Kasumi-1 (cell line): ENCODE measurements at places on chromosomes 1 and 21.
A peak's percentile ranks its signal among the peaks of the same experiment; 100 is the strongest.

DNA sequence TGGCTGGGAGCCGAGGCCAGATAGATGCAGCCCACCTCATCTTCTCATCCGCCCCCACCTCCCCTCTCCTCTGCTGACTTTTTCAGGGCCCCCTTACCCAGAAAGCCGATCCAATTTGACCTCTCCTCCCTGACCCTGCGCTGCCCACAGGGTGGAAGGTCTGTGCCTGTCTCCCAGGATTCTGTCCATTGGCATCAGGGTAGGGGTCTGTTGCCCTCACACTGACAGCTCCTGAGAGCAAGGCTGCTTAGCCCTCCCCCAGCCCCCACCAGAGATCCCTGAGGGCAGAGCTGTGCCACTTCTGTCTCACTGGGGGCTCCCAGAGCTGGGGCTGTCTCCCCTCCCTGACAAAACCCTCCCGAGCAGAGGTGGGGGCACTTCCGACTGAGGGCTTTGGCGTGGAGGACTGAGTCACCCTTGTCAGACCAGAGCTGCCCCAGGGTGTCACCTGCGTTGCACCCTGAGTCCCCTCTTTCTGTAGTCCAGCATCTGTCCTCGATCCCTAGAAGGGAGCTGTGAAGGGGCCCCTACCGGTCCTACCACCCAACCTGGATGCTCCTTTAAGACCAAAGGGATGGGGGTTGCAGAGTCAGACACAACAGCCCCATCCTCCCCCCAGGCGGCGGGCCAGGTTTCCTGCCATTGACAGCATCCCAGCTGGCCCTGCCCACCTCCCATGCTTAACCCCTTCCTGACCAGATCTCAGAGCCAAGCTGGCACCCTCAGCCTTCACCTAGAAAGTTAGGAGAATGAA is 2.4 kb upstream of the FAM110D start:
- DNase-seq, result peak; percentile 14

GRCh38 chr1:66405061-66405460 is 128.9 kb upstream of the SGIP1 start:
- DNase-seq, result no peak

DNA sequence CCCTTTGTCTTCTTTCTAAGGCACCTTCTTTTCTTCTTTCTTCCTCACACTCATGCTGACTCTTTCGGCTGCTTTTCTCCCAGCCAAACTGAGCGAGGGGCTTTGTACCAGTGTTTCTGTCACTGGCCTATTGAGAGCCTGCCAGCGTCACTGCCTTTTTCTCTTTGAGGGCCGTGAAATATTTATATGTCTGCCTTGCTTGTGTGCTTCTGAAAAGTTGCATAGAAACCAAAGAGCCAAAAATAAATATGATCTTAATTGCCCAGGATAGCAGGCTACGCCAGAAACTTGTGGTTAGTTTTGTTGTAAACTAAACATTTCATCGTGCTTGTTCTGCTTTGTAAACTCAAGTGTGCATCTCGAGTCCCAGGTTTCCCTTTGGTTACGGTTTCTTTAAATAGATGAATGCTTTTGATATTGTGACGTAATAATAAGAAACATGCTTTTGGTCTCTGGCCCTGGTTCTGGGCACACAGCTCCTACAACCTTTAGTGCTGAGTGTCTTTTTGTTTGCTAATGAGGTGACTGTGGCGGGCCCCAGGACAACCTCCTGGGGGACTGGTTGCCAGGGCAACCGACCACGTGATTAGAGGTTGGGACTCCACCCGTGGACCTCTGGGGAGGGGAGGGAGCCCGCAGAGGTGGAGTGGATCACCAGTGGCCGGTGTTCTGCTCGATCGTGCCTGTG is 10.8 kb downstream of the SLC37A1 start:
- DNase-seq, result no peak

- no peak for DNase-seq
Measured at GRCh38 chr1:94236630-94237290, 624 bp downstream of the ARHGAP29 start.

DNA sequence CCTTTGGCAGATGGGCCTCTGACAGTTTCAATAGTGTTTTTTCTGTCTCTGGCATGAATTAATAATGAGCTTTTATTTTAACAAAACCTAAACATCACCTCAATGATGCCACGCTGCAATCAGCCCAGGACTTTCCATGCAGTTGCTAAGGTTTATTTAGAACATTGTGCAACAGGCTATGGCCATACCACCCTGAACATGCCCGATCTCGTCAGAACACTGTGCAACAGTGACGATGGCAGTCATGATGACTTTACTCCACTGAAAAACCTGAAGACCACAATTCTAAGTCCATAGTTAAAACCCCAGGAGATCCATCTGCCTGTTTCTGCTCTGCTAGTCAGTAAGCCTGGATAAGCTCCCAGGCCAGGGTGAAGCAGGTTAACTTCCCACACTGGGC is 310.0 kb downstream of the PBX1 start:
- DNase-seq, result no peak

DNA sequence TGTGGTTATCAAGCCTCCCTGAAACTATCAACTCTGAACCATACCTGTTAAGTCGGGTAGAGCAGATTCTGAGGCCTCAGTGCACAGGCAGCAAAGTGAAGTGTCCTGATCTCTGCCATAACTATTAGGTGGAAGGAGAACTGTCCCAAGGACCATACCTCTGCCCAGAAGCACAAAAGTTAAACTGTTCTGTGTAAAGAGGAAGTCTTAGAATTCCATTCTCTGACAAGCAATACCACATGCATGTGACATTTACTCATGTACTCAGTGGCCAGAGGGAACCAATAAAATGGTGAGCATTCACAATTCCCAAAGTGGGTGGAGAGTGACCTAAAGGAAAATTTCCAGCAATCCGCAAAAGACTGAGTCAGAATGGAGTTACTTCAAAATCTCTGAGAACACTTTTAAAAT is 61.0 kb downstream of the TOR3A start:
- DNase-seq, result peak; percentile 67

- no peak for DNase-seq
Measured at GRCh38 chr21:42698733-42699132, 45.3 kb downstream of the PDE9A start.

DNA sequence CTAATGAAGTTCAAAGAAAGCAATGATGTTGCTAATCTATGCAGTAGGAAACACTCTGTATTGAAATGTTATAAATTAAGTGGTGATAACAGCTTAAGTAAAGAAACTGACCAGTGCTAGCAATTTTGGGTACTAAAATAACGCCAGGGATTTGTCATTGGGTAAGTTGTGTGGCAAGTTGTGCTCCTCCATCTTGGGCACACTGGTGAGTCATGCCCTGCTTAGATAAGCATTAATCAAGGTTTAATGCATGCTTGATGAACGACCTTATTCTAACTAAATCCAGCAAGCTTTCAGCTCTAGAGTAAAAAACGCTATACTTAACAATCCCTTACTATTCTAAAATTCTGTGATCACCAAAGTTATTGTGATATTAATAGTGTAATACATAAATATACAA is 25.2 kb downstream of the VAMP4 start:
- DNase-seq, result no peak

- DNase-seq, result no peak
Measured at GRCh38 chr1:58211869-58212268, 334.7 kb downstream of the OMA1 start.

DNA sequence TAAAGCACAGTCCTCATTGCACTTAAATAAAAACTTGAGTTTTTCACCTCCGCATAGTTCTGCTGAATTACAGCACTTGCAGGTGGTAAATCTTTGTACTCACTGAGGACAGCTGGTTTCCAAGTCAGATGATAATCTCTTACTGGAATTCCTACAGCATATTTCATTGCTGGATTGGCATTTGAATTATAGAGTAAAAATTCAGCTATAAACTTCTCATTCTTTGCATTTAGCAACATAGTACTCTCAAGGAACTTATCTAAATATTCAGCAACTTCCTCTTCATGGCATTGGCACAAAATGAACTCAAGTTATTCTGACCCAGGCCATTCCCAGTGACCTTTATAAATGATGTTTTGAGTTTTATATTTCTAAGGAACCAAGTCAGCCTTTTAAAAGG is 23.4 kb downstream of the GORAB start:
- DNase-seq, result no peak

- DNase-seq, result no peak
Measured at GRCh38 chr21:37842163-37842919, 73.9 kb downstream of the KCNJ6 start.

DNA sequence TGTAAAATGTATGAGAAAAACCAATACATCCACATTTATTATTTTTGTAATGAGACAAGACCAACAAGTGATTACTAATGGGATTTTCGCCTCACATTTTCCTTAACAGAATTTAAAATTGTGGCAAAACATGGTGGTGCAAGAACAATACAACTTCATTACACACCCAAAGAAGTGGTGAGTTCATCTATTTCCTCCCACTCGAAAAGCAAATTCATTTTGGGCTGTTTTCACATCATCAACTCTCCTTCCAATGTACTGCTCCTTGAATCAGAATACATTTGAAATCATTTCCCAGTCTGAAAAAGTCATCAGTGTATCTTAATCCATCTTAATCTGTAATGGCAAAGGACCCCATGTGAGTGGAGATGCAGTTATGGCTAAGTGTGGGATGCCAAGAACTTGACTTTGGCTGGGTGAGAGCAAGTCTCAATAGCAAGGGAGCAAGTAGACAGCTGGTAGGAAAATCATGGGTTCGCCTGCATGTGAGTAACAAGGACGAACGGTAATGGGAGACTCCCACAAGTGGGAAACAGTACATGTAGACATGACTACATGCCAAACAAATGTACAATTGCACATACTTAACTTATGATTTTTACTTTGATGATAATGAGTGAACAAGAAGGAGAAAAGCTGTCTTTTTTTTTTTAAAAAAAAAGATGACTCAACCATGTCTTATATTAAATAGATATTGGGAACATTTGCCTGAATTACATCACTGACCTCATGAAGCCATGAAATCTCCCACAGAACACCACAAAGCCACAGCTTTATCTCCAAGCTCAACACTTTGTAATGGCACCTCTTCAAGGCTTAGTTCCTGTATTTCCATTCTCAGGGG is 46.0 kb downstream of the RUNX1 start:
- DNase-seq, result peak; percentile 24

DNA sequence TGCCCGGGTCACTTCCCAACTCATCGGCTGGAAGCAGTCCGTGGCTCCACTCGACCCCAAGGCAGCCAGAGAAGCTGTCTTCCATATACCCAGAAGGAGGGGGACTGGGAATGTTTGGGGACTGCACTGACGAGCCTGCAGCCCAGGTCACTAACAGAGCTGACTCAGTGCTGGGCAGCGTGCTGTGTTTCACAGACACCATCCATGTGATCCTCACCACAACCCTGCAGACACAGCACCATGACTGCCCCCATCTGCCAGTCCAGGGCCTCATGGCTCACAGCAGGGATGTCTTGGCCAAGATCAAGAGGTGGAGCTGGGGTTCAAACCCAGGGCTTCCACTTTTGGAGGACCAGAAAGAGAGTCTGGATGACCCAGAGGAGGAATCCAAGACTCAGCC is 67.9 kb downstream of the KLHDC7A start:
- DNase-seq, result no peak

DNA sequence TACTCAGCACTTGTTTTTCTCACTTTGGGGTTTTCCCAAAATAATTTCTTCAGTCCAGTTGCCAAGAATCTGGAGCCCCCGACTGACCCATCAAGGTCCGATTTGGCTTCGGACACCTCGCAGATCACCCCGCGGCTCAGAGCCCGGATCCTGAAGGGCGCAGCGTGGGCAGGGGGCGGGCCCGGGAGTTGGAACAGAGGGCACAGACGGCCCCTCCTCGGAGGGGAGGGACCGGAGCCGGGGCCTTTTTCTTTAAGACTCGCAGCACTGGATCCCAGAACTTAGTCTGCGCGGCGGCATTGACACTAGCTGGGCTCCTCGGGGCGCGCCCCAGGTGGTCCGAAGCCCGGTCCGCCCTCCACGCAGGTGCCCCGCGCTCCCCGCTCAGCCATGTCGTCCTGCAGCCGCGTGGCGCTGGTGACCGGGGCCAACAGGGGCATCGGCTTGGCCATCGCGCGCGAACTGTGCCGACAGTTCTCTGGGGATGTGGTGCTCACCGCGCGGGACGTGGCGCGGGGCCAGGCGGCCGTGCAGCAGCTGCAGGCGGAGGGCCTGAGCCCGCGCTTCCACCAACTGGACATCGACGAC is at the start of gene CBR3:
CBR3 (plus strand) TSS at position 277 of the 588 bp plus-strand sequence; CDS start at position 391, 114 bp downstream.
- no peak for DNase-seq

GRCh38 chr1:157310401-157310800 is 172.2 kb upstream of the ETV3 start:
- no peak for DNase-seq

DNA sequence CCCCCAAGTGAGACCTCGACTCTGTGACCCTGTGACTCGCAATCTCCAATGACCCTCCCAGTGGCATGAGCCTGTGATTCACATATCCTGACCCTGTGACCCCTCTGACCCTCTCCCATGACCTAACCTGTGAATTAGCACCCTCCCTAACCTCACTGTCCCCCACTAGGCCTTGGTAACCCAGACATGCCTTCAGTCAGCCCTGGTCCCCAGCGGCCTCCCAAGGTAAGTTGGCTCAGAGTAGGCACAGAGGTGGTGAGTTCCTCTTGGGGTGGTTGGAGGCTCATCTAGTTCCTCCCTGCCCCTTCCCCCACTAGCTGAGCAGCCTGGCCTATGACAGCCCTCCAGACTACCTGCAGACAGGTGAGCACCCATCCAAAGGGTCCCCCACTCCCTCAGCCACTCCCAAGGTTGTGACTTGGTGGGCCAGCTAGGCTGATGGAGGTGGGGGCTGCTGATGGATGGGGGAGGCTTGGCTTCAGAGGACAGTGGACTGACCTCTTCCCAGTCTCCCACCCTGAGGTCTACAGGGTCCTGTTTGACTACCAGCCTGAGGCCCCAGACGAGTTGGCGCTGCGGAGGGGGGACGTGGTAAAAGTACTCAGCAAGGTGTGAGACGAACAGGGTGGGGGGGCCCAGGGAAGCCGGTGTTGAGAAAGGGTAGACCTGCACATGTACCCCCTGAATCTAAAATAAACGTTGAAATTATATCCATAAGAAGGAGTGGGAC is 1.6 kb downstream of the SH3D21 start:
- no peak for DNase-seq

GRCh38 chr1:152162792-152163463 is 3.9 kb upstream of the RPTN start:
- no peak for DNase-seq

- no peak for DNase-seq
Measured at GRCh38 chr1:110602466-110602865, 3.7 kb downstream of the KCNA2 start.

DNA sequence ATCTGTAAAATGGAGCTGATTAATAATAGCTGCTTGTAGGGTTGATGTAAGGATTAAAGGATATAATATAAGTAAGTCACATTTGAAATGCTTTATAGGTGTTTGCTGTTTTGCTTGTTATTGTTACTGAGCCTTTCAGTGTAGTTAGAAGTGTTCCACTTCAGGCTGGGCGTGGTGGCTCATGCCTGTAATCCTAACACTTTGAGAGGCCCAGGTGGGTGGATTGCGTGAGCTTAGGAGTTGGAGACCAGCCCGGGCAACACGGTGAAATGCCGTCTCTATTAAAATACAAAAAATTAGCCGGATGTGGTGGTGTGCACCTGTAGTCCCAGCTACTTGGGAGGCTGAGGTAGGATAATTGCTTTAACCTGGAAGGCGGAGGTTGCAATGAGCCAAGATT is 12.2 kb downstream of the TRNAU1AP start:
- no peak for DNase-seq

GRCh38 chr1:53503433-53504217 is 44.4 kb downstream of the DMRTB1 start:
- DNase-seq, result no peak
